ENCODE measurements at places on chromosomes 1 and 21. TPM values are rescaled to one million over a fixed set of nuclear protein-coding genes. Genes with fewer than 3 reads are reported as not detected.

OR6K6 gene
- total RNA-seq, result not detected

- DNase-seq, result no peak
These were observed 10.4 kb upstream of the ITPKB start for GRCh38 chr1:226749467-226749866.

HTR6 gene
- not detected for total RNA-seq

CLEC20A gene
- not detected for total RNA-seq

KCNN3 gene
- not detected for total RNA-seq

- no peak for DNase-seq
These were observed 1.4 kb downstream of the PPM1J start for GRCh38 chr1:112713466-112714312.

ZNF644 gene
- 69.4 TPM for total RNA-seq
